ENCODE measurements at places on chromosomes 5 and 9.

DNA sequence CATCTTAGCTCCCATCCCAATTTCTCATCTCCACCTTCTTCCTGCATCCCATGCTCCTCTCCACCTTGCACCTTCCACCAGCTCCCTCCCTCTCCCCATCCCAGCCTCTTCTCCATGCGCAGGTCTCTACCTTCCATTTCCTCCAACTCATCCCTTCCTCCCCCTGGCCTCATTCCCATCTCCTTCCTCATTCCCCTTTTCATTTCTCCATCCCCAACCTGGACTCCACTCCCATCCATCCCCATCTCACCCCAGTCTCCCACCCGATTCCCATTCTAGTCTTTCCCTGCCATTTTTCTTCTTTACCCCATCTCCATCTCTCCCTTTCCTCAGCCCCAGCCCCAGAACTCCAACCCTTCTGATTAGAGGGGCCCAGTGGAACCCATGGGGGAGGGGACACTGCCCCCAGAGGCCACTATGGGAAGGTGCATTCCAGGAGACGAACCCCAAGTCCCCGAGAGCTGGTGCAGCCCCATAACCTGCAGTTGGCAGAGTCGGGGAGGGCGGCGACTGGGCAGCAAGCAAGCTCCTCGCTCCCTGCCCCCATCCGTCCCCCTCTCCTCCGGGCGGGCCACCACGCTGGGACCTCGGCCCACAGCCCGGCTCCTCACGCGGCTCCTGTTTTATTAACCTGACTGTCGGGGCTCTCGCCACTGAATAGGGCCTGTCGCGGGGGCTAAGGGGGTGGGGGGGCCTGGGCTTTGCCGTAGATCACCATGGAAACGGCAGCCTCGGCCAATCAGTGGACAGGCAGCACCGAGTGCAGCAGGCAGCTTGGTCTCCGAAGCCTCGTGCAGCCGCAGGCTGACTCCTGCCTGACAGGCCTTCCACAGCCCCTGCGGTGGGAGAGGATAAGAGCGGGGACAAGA lies 66.7 kb downstream of the PCDH1 start:
- DNase-seq: peak; percentile 31

DNA sequence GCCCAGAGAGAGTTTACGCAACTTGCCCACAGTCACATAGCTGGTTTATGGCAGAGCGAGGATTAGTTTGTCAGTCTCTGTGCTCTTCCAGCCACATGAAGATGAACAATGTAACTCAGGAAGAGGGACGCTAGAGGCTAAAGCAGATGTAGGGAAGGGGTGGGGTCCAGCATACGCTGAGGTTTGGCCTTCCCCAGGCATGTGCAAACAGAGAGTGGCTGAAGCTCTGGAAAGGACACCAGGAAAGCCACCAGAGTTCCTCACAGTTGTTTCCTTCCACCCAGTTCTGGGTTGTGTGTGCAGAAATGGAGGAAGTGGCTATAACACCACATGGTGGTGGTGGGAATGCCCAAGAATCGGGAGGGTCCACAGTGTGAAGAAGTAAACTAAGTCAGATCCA lies 60.0 kb downstream of the SNX18 start:
- no peak for DNase-seq

- DNase-seq: no peak
Observed at GRCh38 chr5:10642367-10642766, 78.5 kb downstream of the ANKRD33B start.

GRCh38 chr9:92794426-92794825 lies 29.8 kb upstream of the BICD2 start:
- no peak for DNase-seq

DNA sequence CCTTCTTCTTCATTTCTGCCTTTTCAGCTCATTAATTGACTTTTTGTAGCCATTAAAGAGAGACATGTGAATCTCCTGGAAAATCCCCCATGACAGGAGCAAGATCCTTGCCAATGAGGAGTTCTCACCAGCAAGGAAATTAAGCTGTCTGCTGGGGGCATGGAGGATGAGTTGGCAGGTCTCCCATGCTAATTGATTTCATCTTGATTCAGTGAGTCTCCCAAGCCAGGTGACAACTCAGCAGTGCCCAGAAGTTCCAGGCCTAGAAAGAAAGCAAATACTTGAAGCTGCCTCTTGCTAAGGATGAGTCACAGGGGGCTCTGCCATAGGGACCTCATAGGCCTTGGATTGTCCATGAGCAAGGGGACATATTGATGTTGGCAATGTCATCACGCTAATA lies 30.0 kb upstream of the ADRA1B start:
- no peak for DNase-seq

DNA sequence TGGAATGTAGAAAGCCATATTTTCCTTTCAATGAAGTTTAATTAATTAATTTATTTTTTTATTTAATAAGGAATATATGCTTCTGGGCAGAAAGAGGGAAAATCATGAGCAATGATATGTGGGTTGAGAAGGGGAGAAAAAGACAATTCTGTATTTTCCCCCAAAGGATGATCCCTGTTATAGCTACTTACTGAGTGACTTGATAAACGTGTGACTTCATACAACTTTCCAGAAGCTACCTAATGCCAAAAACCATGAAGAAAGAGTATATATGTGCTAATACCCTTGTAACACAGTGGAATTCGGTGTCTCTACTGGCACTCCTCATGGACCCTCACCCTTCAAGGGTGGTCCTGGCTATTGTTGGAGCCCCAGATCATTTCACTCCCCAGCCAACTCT lies 335.0 kb upstream of the KLF4 start:
- DNase-seq: no peak

DNA sequence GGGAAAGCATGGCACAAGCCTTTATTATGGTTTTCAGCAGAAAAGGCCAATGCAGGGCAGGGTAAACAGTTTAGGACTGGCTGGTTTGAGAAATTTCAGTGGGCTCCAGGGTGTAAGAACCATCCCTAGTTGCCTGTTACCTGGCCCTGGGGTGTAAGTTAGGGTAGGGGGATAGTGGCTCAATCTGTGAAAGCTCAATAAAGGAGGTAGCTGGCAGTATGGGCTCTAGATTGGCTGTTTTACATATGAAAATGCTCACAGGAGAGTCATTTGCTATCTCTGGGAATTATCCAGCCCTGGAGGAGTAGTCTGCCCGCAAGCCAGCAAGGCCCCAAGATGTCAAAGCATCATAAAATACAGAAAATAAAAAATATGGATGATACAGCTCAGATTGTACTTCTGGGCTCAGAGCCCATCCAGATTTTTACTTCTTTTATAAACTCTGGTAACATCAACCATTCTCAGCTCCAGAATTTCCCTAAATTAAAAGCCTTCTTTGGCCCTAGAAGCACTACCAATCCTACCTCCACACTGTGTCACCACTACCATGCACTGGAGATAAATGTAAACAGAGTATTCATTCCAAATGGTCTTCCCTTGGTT lies 31.1 kb downstream of the SSBP2 start:
- DNase-seq: no peak

- no peak for DNase-seq
Observed at GRCh38 chr5:179254638-179255271, 90.5 kb downstream of the ADAMTS2 start.

- DNase-seq: no peak
Observed at GRCh38 chr9:120916588-120916987, 10.0 kb downstream of the TRAF1 start.

- no peak for DNase-seq
Observed at GRCh38 chr9:124290743-124291554, 33.2 kb downstream of the NEK6 start.

GRCh38 chr5:54835647-54836046 lies 149.7 kb downstream of the ESM1 start:
- no peak for DNase-seq

- DNase-seq: no peak
Observed at GRCh38 chr5:150167908-150168307, 1.3 kb downstream of the CDX1 start.

GRCh38 chr9:69476016-69476415 lies 151.0 kb downstream of the ENTREP1 start:
- DNase-seq: no peak

- no peak for DNase-seq
Observed at GRCh38 chr9:87097238-87097637, 149.9 kb upstream of the GAS1 start.

- peak; percentile 65 for DNase-seq
Observed at GRCh38 chr5:55172051-55172899, 702 bp downstream of the CDC20B start.

- no peak for DNase-seq
Observed at GRCh38 chr9:86753836-86754235, 193.5 kb downstream of the GAS1 start.

Measured in stimulated activated CD4-positive, alpha-beta T cell treated with anti-CD3 and anti-CD28 coated beads, Interleukin-1b, Interleukin-23, amount 100 ng/mL, for 48 hours (primary cell).